ENCODE measurements at places on chromosomes 7 and 10.
A peak's percentile ranks its signal among the peaks of the same experiment; 100 is the strongest.

- no peak for DNase-seq
These were observed 14.2 kb upstream of the PRF1 start for GRCh38 chr10:70616761-70617160.

DNA sequence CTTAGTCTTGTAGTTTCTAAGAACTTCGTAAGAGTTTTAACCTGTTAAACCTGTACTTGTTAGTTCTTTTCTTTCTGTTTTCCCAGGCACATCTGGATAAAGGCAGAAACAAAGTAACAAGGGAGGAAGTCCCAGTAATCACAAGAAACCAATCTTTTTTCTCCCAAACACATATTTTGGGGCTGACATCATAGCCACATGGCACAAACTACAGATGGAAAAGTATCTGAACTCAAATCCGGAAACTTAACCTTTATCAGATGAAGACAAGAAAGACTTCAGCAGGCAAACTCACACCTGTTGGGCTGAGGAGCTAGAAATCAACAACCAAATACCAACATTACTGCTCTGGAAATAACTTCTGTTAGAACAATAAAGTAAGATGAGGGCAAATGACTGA lies 67.1 kb downstream of the CUBN start:
- no peak for DNase-seq

GRCh38 chr7:98213296-98213887 lies 2.2 kb downstream of the BHLHA15 start:
- DNase-seq, result no peak

DNA sequence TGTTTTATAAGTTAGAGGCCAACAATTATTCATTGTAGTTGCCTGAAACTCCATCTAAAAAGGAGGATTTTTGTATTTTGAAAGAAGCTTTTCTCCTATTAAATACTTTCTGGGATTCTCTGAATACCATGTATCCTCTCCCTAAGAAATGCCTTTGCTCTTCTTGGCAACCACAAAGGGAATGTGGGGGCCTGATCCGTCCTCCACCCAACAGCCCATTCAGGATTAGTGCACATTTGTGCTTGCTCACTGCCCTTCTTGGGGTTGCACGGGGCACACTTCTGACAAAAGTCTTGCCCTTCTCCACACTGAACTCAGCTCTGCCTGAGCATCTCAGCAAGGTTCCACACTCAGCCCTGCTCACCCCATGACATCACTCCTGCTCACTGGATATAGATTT lies 194.2 kb downstream of the SLC25A13 start:
- DNase-seq, result no peak

DNA sequence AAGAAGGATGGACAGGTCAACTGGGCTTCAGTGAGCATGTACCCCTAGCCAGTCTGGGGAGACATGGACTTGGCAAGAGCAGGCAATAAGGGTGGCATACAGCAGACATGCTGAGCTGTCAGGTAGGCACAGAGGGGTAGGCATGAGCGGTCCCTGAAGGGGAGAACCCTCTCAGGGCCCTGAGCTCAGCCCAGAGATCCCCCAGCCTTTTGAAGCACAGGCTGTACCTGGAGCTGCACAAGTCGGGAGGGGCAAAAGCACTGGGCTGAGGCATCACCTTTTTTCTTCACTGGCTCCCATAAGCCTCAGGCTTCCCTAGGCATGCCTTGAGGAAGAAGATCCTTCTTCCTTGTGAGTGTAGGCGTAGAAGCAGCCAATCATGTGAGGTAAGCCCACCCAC lies 42.3 kb downstream of the ZNF727 start:
- DNase-seq, result no peak

DNA sequence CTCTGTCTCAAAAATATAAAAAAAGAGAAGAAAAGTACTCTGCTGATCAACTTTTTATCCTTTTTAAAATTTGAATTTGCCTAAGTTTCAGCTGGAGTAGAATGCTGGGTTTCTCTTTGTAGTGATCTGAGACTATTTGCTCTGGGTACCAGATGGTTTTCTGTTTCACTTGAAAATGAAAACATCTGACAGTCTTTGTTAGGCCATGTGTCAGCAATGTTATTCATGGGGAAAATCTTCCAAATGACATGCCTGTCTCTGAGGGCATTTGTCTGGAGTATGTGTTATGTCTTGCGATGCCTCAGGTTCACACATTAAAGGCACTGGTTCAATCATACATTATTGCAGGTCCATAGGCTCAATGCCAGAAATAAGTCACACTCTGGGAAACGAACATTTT lies 175.3 kb upstream of the TMEM229A start:
- DNase-seq, result no peak

GRCh38 chr10:4473977-4474376 lies 352.0 kb upstream of the AKR1E2 start:
- no peak for DNase-seq

DNA sequence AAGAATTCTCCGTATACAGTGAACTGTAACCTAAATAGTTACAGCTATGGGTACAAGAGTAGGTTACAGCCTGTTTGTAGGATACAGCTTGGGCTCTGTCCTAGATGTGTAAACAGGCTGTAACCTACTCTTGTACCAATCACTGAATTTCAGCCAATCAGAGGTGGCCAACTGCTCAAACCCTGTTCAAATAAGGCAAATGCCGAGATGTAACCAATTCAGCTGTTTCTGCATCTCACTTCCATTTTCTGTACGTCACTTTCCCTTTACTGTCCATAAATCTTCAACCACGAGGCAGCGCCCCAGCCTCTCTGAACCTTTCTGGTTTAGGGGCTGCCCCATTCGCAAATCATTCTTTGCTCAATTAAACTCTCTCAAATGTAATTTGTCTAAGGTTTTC lies 8.3 kb upstream of the MMP21 start:
- DNase-seq, result no peak

GRCh38 chr7:22051886-22052673 lies 106.4 kb upstream of the CDCA7L start:
- no peak for DNase-seq

DNA sequence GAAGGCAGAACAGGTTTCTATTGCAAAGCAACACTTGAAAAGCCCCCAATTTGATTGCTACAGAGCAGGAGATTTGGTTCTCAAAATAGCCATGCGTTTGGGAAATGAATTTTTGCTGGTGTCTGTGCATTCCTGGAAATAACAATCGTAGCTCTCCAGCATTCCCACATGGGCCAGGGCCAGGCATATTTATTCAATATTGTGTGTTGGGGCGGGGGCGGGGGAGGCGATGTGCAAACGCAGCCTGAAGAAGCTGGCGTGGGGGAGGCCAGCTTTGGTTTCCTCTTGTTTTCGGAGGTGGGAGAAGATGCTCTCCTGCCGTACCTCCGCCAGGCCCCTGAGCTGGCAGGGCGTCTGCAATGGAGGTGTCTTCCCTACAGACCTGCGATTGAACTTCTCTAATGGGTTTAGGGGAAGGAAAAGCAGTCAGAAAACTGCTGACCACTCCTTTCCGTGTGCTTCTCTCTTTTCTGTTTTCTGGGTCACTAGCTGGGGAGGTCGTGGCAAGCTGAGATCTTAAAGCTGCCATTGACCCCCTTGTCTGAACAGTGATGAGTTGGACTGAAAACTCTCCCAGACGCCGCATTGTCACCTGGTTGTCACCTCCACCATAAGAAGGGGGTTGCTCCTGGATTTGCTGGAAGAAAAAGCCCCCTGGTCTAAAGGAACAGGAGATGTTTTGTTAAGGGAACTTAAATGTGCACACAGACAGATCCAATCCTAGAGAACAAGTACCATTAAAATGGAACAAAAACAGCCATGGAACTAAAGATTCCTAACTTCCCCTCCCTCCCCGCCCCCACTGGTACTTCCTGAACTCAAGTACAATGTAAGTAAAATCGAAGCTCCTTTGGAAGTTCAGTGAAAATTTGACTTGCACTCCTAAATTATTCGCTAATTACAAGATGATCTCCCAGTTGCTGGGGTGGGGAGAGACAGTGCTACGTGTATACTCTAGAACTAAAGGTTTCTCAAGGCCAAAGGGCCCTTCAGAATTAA lies 56.4 kb upstream of the HABP2 start:
- no peak for DNase-seq

DNA sequence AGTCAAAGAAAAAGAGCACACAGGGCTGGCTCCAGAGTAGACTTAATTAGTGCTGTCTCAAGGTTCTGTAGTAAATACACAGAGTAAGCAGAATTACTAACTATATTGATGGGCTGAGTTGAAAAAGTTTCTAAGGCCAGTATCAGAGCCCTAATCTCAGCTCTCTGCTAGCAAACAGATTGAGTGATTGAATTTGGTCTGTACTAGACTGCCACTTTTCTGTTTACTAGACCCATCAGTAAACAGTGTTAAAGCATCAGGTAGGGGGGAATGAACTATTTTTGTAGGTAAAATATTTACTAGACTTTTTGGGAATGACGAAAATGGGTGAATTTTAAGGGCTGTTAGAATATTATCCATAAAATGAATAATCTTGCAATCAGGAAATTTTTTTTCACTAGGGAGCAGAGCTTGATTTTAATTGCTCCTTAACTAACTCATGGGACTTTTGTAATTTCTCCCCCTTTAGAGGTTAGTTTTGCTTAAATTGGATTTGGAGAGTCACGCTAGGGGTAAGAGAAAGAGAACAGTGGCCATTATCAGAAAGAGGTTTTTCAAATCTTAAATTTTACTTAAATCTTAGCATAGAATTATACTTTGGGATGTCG lies 37.3 kb upstream of the RASGEF1A start:
- DNase-seq, result no peak

GRCh38 chr10:17181751-17182150 lies 19.7 kb downstream of the TRDMT1 start:
- DNase-seq, result no peak

DNA sequence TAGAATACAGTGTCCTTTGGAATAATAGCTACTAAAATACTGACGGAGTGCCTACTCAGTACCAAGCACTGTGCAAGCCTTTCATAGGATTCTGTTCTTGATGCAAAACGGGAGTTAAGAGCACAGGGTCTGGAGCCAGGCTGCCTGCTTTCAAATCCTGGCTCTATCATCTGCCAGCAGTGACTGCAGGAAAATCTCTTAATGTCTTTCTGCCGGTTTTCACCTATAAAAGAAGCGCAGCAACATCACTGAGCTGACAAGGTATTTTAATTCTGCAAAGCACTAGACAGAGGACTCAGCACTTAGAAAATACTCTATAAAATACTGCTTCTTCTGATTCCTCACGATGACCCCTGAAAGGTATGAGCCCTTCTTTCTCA lies 659 bp downstream of the FIGNL1 start:
- no peak for DNase-seq

- no peak for DNase-seq
These were observed 825 bp downstream of the TMEM176A start for GRCh38 chr7:150801242-150801945.

- no peak for DNase-seq
These were observed 20.1 kb upstream of the ITPRID1 start for GRCh38 chr7:31493714-31494181.

GRCh38 chr7:27237735-27238334 lies 4.8 kb upstream of the EVX1 start:
- DNase-seq, result no peak

- no peak for DNase-seq
These were observed 14.7 kb upstream of the TNS3 start for GRCh38 chr7:47596502-47597202.

DNA sequence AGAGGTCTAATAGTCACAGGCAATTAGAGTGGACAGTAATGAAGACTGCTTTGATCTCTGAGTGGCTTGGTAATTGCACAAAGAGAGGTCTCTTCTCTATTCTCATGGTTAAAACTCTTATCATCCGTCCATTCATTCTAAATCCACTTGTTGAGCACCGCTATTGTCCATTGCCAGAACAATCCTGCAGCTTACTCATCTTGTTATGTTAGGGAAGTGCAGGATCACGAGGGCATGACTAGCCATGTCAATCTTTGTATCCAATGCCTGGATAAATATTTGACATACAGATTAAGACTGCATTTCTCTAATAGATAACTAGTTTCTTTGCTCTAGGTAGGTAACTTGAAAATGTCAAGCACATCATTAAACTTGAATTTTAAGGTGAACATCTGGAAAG lies 14.9 kb downstream of the SFTPD start:
- no peak for DNase-seq

DNA sequence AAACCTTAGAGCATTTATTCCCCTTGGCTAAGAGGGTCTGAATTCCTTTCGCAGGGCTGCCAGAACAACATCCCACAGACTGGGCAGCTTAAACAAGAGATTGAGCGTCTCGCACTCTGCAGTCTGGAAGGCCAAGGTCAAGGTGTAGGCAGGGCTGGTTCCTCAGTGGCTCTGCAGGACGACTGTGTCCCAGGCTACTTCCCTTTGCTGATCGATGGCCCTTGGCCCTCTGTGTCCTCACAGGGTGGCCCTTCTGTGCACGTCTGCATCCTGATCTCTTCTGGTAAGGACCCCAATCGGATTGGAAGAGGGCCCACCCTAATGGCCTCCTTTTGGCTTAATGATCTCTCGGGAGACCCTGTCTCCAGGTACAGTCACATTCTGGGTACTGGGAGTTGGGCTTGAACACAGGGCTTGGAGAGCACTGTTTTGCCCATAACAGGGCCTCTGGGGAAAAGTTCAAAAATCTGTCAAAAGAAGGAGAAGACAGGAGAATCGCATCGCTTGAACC lies 35.1 kb upstream of the DNAJB6 start:
- DNase-seq, result no peak

- no peak for DNase-seq
These were observed 168.5 kb downstream of the LCOR start for GRCh38 chr10:97000487-97001182.

GRCh38 chr10:2464483-2464882 lies 602.9 kb upstream of the PFKP start:
- DNase-seq, result no peak

DNA sequence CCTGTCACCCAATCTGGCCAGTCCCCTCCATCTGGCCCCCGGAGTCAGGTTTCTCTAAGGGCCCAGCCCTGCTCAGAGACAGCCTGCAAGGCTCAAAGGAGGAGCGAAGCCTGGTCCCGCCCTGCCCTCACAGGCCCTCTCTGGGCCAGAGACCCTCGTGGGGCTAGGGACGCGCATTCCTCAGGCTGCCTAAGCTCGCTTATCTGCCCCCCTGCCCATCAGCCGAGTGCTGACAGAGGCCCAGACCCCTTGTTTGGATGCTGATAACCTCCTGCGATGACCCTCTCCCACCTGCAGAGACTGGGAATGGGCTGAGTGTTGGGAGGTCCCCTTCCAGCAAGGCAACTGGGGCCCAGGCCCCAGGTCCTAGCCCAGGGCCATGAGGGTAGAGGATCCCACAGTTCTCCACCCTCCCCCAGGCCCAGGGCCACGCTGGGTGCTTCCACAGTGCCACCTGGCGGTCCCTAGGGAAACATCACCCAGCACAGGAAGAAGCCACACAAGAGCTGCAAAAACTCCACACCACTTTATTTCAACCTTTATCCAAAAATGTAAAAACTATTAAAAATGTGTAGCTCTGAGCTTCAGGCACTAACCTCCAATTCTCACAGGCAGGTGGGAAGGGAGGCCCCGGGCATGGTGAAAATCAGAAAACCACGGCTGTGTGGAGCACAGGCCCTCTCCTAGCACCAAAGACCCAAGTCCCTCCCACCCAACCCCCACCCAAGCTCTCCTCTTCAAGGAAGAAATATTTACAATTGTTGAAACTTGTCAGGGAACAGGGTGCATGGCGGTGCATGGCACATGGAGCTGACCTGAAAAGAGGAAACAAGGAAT lies 2.2 kb downstream of the NPM3 start:
- peak; percentile 79 for DNase-seq

GRCh38 chr10:34861293-34862021 lies 46.4 kb upstream of the PARD3 start:
- DNase-seq, result no peak

GRCh38 chr7:108283252-108283651 lies 153.1 kb upstream of the LAMB4 start:
- no peak for DNase-seq

GRCh38 chr10:132876131-132876860 lies 66.1 kb downstream of the CFAP46 start:
- peak; percentile 5 for DNase-seq

All from heart left ventricle (tissue), 16 donors.